ENCODE measurements at places on chromosomes 13 and 19. TPM values are rescaled to one million over a fixed set of nuclear protein-coding genes. Genes with fewer than 3 reads are reported as not detected.

- DNase-seq: no peak
Observed at GRCh38 chr13:26325876-26326275, 71.9 kb downstream of the CDK8 start.

DNA sequence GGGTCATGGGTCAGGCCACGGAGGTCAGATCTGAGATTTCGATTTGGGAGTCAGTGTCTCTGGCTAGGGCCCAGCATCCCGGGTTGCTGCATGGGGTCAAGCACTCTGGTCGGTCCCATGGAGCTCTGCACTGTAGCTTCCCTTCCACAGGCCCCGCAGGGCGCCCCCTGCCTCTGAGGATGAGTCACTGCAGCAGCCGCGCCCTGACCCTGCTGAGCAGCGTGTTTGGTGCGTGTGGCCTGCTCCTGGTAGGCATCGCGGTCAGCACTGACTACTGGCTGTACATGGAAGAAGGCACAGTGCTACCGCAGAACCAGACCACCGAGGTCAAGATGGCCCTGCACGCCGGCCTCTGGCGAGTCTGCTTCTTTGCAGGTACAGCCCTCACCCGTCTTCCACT is 3.6 kb downstream of the CACNG7 start:
- DNase-seq: peak; percentile 62

The HNRNPL gene
- total RNA-seq: 201 TPM

The CLC gene
- total RNA-seq: not detected

The ZFP82 gene
- 9.0 TPM for total RNA-seq

DNA sequence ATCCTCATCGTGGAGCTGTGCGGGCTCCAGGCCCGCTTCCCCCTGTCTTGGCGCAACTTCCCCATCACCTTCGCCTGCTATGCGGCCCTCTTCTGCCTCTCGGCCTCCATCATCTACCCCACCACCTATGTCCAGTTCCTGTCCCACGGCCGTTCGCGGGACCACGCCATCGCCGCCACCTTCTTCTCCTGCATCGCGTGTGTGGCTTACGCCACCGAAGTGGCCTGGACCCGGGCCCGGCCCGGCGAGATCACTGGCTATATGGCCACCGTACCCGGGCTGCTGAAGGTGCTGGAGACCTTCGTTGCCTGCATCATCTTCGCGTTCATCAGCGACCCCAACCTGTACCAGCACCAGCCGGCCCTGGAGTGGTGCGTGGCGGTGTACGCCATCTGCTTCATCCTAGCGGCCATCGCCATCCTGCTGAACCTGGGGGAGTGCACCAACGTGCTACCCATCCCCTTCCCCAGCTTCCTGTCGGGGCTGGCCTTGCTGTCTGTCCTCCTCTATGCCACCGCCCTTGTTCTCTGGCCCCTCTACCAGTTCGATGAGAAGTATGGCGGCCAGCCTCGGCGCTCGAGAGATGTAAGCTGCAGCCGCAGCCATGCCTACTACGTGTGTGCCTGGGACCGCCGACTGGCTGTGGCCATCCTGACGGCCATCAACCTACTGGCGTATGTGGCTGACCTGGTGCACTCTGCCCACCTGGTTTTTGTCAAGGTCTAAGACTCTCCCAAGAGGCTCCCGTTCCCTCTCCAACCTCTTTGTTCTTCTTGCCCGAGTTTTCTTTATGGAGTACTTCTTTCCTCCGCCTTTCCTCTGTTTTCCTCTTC is 6.3 kb downstream of the MYADM start:
- DNase-seq: peak; percentile 37

The SHD gene
- not detected for total RNA-seq

- DNase-seq: no peak
Observed at GRCh38 chr19:43936188-43936587, 1.1 kb upstream of the ZNF45 start.

- DNase-seq: peak; percentile 82
Observed at GRCh38 chr13:27965740-27966640, 3.1 kb downstream of the CDX2 start.

DNA sequence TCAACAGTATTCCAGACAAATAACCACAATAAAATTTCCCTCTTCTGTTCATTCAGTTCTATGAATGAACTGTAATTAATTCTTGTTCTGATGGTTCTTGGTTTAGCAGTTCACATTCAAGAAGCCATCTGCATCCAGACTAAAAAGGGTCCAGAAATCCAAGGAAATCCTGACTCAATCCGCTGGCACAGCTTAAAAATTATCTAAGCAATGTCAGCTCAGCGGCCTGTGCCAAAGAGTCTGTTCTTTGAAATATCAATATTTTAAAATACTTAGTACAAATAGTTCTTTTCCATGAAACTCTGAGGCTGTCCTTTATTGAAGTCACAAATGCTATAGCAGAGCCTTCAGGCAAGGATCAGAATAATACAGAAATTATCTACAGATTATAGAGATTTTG is 57.2 kb downstream of the DHRS12 start:
- DNase-seq: no peak

GRCh38 chr13:37345391-37345790 is 239.9 kb upstream of the CSNK1A1L start:
- no peak for DNase-seq

DNA sequence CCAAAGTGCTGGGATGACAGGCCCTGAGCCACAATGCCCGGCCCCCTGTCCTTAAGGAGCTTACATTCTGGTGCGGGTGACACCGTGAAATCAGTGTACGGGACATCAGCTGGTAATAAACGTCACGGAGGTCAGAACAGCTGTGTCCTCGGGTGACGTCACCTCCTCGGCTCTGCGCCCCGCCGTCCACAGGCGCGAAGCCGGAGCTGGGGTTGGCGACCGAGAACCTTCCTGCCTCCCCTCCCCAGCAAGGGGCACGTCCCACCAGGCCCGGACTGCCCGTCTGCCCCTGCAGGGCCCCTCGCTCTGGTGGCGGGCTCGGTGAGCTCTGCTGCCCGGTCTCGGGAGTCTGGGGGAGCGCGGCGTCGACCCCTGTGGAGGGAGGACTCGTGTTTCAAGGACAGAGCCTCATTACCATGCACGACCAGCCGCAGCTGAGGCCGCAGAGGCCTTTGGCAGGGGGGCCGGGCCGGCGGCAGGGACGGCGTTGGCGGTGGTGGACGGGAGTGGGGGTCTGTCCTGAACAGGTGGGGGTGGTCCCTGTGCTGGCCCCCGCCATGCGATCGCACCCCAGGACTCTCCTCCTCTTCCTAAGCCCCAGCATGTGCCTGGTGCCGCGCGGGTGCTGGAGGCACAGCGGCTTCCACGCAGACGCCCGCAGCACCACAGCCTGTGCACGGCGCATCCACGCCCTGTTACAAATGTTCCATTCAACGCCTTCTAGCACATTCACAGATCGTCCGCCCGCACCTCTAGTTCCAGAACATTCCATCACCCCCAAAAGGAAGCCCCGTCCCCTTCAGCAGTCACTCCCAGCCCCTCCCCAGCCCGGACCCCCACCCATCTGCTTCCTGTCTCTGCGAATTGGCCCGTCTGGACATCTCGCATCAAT is 5.4 kb downstream of the LINGO3 start:
- peak; percentile 95 for DNase-seq

DNA sequence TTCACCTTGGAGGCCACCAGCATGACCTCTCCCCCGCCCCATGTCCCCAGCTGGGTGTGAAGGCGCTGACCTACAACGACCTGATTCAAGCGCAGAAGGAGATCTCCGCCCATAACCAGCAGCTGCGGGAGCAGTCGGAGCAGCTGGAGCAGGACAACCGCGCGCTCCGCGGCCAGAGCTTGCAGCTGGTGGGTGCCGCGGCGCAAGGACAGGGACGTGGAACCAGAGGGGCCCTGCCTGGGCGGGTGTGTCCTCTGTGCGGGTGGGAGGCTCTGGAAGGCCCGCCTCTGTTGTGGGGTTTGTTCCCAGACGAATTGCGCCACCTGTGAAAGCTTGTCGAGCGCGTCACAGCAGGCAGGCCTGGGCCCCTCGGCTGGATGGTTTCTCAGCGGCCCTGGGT is 22.3 kb downstream of the PLEKHJ1 start:
- DNase-seq: no peak

Measured in osteoblast (primary cell).